Mesenteric fat pad (tissue), 1 donor: ENCODE measurements at places on chromosomes 6 and 20.

- no peak for DNase-seq
Observed at GRCh38 chr20:13857304-13857703, 72.5 kb downstream of the NDUFAF5 start.

- DNase-seq: no peak
Observed at GRCh38 chr6:90586546-90586835, 381 bp downstream of the MAP3K7 start.

- DNase-seq: no peak
Observed at GRCh38 chr20:48444249-48444648, 383.6 kb downstream of the PREX1 start.

DNA sequence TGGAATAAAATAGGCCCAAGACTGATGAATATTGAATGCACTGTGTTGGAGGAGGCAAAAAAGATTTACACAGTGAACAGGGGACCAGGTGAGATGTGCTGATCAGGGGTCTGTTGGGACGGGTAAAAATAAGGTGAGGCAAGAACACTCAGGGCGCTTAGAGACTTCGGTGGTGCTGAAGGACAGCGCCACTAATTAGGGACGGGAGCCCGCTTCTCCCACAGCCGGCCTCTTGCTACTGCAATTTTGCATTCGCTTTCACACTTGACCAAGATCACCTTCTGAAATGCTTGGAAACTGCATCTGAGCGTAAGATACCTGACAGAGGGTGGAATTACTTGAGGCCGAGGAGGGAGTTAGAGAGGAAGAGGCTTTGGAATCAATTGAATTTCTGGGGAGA lies 7.3 kb downstream of the TFAP2D start:
- no peak for DNase-seq

DNA sequence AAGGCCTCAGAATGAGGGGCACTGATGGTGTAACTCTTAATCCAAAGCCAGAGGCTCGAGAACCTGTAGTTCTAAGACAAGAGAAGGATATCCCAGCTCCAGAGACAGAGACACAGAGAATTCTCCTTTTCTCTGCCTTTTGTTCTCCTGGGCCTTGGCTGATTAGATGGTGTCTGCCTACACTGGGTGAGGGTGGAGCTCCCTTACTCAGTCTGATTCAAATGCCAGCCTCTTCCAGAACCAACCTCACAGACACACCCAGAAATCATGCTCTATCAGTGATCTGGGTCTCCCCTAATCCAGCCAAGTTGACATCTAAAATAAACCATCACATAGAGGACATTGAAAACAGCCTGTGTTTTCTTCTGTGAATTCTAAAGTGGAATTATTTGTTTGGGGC lies 68.0 kb upstream of the SMIM28 start:
- no peak for DNase-seq
